ENCODE measurements at places on chromosomes 7 and 10.

- no peak for DNase-seq
Measured at GRCh38 chr10:128083191-128083895, 42.9 kb downstream of the MKI67 start.

- DNase-seq: no peak
Measured at GRCh38 chr7:113175525-113176104, 57.3 kb upstream of the SMIM30 start.

- peak; percentile 52 for DNase-seq
Measured at GRCh38 chr10:6667679-6668270, 87.7 kb upstream of the PRKCQ start.

GRCh38 chr7:126667742-126668366 is 584.9 kb downstream of the GRM8 start:
- DNase-seq: no peak

GRCh38 chr10:87817609-87818504 is at the start of gene ATAD1:
Gene ATAD1 (minus strand): TSS chr10:87818226. CDS start chr10:87814599, 3,627 bp downstream.
- DNase-seq: peak; percentile 90

DNA sequence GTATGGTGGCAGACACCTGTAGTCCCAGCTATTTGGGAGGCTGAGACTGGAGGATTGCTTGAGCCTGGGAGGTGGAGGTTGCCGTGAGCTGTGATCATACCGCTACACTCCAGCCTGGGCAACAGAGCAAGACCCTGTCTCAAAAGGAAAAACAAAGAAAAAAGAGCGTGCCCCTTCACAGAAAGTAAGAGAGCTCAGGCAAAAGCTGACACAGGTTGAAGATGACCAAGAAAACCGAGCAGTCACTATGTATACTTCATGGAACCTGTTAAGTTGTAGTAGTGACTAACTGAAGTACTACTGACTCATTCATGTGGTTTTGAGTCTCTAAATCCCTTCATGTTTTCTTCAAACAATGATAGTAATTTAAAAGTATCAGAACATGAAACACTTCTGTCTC is 1.2 kb upstream of the PRRT4 start:
- no peak for DNase-seq

DNA sequence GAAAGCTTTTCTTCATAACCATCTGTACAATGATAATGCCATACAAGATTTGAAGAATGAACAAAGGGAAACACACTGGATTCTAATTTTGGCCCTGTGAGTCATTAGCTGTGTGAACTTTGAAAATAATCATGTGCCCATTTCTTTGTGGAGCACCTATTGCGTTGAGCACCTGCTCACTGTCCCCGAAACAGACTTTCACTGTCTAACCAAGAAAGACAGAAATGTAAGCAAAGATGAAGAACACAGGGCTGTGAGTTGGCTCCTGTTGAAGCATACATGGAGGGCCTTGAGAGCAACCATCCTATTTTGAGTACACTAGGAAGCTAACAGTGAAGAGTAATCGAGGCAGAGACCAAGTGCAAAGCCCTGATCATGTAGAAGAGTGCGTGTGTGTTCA is 118.4 kb upstream of the SLC25A13 start:
- DNase-seq: no peak

DNA sequence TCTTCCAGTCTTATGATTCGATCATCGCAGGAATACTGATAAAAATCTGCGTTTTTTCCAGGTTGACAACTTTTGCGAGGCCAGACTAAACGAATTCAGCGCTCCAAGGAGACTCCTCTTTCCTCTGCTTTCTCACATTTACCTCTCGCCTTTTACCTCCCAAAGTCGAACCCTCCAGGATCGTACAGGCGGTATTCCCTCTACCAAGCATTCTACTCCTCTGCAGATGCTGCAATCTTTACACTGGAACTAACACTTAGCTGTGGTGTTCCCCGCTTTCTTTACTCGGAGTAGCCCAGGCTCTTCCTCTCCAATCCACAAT is 449 bp downstream of the NUDT5 start:
- no peak for DNase-seq

- no peak for DNase-seq
Measured at GRCh38 chr7:31782411-31782991, 95.5 kb downstream of the PPP1R17 start.

GRCh38 chr7:120554960-120555571 is 282.1 kb downstream of the KCND2 start:
- DNase-seq: peak; percentile 44

- DNase-seq: no peak
Measured at GRCh38 chr7:30162622-30163124, 27.9 kb downstream of the MTURN start.

GRCh38 chr7:128275681-128276080 is 34.6 kb downstream of the LEP start:
- no peak for DNase-seq

GRCh38 chr7:105600720-105601550 is 19.6 kb upstream of the EFCAB10 start:
- no peak for DNase-seq

GRCh38 chr10:30029164-30029871 is 30.1 kb downstream of the JCAD start:
- DNase-seq: peak; percentile 65

- no peak for DNase-seq
Measured at GRCh38 chr7:70710011-70710480, 421.9 kb upstream of the GALNT17 start.

GRCh38 chr7:16098585-16099179 is 322.7 kb downstream of the CRPPA start:
- DNase-seq: no peak

DNA sequence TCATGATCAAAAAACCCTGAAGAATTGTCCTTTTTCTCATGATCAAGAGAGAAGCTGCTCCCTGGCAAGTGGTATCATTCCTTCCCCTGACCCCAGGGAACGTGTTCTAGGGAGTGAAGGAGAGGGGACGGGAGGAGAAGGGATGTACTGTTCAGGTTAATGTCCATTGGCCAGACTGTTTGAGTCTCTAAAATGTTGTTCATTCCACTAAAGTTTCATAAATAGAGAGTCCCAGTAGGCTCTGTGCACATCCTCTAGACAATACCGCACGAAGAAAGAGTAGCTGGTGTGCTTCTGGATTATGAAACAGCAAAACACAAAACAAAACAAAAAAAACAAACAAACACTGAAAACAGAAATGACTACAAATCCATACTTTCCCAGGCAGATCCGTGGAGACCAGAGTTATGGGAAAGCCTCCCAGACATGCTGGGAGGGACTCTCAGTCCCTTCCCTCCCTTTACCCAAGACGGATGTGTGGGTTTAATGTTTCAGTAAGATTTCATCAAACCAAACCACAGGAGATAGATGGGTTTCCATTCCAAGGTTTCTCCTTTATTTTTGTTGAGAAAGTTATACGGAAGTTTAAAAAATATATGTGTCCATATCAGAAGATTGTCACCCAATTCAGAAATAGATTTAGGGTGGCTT is 66.5 kb upstream of the TNS3 start:
- peak; percentile 50 for DNase-seq

DNA sequence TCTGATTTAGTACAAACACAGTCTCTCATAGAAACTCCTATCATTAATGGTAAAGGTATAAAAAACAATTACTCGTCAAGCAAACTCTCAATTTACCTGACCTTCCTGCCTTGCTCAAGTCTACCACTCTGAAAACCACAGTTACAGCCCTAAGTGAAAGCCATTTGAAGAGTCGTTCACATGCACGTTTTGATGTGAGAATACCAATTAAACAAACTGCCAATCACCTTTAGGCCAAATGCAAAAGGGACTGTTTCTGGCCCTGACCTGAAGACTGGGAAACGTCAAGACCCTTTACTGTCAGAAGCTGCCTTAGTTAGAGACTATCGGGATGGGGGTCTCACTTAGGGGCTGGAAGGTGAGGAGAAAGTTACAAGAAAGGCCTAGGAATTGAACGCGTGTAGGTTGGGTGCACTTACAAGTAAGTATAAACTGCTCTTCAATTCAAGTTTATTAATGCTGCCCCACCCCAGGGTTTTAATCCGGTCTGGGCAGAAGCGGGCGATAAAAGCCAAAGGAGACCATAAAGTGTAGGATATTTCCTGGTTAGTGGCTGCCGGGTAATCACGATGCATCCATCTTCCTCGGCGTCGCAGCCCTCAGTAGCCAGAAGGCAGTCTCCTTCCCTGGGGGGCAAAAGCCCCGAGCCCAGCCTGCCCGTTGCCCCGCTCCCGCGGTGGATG is 935 bp downstream of the TM9SF3 start:
- DNase-seq: no peak

- DNase-seq: no peak
Measured at GRCh38 chr10:124566222-124566888, 104.7 kb downstream of the LHPP start.

DNA sequence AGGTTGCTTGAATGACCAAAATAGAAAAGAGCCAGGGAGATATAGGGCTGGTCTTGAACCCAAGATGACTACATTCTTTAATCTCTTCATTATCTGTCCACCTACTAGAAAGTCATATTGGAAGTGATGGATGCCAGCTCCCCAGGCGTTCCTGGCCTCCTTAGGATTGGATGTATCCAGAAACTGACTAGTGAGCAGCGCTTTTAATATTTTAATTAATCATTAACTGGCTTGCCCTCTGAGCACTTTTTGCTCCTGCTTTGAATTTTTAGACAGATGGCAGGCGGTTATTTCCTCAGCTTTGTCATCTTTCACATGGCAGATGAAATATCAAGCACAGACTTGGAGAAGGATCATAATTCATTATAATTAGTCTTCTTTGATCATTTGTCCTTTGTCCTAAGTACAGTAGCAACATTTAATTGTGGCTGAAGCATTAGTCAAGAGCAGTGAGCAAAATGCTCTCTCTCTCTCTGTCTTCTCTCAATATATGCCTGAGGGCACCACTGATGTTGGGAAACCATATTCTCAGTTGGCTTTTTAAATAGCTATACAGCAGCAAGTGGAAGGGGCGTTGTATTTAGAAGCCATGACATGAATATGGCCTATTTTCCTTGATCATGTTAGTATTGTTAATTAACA is 588.0 kb downstream of the NRG3 start:
- DNase-seq: no peak

DNA sequence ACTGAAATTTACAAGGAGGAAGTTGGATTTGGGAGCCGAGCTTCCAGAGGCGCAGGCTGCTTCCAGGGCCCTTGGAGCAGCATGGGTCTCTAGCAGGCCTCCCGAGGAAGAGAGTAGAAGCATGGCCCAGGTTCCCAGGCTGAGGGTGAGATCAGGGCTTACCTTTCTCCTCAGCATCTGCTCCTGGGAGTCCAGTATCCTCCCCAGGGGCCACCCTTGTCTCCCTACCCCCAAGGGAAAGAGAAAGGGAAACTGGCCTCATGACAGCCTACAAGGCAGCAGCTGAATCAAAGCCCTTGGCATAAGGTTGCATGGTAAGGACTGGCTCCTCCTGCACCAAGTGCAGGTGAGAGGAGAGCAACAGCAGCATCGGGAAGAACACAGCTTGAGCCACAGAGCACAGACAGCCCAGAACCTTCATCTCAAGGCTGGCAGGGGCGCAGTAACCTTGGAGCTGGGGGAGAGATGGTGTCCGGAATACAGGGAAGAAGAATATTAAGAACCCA is 114.5 kb downstream of the MARCHF5 start:
- DNase-seq: no peak

- no peak for DNase-seq
Measured at GRCh38 chr7:92653136-92653535, 62.9 kb upstream of the FAM133B start.

DNA sequence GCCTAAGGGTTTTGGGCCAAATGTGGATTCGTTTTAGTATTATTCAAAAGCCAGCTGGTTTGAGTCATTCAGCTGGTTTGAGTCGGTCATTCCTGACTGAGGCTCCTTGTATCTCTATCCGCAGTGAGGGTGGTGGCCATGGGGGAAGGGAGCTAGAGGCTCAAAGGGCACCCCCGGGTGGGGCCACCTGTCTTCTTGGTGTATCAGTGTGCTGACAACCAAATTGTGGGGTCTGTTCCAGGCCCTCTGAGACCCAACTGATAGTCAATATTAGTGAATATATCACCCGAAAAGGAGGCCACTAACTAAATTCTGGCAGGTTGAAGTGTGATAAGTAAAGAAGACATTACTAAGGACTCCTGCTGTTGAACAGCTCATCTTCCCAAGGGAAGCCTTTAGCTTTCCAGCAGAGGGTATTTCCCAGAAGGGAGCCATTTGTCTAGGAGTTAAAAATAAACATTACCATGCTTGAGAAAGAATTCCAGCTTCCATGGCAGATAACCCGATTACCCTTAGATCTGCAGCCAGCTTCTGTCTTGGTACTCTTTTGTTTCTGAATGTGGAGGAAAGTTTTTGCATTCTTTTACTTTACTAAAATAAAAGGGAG is 29.9 kb upstream of the DDX50 start:
- peak; percentile 25 for DNase-seq

DNA sequence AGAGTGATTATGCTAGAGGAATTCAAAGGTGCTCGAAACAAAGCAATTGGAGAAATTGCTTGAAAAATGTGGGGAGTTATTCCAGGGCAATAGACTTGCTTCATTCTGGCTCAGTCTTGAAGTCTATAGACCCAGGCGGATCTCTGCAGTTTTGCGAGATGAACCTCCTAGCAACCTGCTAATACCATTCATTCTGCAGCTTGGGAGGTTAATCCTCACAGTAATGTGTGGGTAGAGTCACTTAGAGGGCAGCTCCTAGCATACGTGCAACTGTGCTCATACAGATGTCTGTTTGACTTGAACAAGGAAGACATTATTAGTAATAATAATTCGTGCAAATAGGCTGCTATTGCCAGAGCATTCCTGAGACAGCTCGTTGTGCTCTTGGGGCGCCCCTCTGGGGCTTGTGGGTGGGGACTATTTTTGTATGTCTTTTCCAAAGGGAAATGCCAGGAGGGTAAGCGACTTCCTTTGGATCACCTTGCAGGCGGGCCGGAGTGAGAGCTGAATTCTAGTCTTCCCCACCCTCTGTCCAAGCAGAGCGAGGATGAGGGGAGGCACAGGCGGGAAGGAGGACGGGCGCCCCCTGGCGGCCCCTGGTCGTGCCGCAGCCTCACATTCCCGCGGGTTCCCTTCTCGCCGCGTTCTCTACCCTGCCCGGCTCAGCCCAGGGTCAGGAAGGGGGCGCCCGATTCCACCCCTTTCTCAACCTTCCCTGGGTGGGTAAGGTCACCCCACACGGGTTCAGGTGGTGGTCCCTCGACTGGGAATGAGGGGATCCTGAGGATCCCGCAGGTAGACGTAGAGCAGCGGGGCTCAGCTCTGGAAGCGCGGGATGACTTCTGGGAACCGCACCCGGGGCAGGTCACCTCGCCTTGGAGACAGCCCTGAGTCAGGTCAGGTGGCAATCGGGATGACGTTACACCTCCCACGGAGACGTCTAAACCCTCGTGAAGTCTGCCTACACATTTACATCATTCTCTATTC is 241.5 kb downstream of the PHTF2 start:
- DNase-seq: peak; percentile 24

- DNase-seq: no peak
Measured at GRCh38 chr7:16417906-16418305, 3.4 kb downstream of the CRPPA start.

DNA sequence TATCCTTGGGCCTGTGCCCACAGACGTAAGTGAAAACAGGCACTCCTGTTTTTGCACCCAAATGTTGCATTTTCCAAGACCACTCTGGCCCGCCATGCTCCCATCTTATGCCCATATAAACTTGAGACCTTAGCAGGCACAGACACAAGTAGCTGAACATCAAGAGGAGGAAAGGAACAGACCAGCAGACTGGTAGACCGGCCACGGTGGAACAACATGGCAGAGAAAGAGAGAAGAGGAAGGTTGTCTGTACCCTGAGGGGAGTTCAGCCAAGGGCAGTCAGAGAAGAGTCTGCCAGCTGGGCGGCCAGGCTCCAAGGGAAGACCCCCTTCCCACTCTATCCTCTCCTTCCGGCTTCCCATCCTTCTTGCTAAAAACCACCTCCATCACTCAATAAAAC is 85.3 kb downstream of the GPR37 start:
- DNase-seq: no peak

GRCh38 chr7:1749864-1750466 is 79.9 kb downstream of the ELFN1 start:
- DNase-seq: no peak
